ENCODE measurements at places on chromosomes 16 and 17.

DNA sequence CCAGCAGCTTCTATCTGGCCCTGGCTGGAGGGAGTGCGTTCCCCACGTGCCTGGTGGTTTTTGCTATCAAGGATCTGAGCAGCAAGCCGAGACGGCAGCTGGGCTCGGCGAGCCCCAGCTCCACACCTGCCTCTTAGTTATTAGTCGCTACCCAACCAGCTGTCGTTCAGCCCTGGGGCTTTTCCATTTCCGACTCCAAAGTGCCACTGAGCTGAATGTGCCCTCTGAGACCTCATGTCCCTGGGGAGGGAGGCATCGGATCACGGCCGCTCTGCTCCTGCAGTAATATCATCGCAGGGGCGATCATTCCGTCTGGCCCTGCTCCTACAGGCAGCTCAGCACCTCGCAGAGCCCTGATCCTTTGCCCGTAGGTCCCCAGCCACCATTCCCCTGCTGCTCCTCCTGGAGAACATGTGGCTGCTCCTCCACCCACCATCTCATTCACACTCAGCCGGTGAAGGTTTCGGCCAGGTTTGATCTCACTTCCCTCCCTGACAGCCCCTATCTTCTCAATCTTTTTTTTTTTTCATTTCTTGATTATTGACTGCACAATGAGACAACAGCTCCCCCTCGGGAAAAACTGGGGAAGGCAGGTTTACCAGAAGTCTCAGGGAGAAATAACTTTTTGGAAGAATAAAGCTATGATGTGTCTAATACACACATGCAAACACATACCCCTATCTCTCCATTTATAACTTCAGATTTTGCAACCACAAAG lies 86.7 kb downstream of the ZFHX3 start:
- peak; percentile 43 for DNase-seq

- no peak for DNase-seq
Measured at GRCh38 chr17:7295230-7296180, 1.1 kb upstream of the YBX2 start.

DNA sequence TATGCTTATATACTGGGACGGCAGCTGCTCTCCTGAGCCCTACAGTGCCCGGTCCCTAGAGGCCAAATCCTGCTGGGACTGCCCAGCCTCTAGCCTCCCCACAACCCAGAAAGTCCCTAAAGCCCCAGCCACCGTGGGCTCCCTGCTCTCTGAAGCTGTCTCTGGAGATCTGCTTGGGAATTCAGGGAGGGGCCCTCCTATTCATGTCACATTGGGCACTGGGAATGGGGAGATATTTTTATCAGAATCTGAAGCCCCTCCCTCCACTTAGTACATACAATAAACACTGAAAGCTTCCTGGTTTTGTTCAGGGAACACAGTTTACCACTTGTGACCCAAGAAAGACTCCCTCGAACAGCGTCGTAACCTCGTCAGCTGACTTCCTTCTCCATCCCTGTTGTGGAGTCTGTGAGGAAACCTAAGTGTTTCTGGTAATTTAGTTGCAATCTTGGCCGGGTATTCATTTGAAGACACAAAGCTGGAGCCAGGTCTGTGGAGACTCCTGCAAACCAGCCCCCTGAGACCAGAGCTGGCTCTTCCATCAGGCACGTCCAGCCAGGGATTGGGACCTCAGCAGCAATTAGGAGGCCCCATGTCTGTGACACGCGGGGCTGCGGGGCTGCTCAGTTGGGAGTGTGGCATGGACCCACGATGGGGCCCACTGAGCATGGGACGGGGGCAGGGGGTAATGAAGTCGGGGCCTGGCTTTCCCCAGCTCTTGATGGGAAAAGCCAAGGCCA lies 38.5 kb downstream of the PGS1 start:
- no peak for DNase-seq

GRCh38 chr16:72098936-72099335 lies 5.3 kb downstream of the DHX38 start:
- no peak for DNase-seq

Data from NCI-H2081 treated with DMSO at 0.1 percent for 48 hours (cell line).